ENCODE measurements at places on chromosomes 4 and X.

GRCh38 chrX:26442340-26442739 lies 226.4 kb downstream of the MAGEB5 start:
- peak; percentile 6 for DNase-seq

DNA sequence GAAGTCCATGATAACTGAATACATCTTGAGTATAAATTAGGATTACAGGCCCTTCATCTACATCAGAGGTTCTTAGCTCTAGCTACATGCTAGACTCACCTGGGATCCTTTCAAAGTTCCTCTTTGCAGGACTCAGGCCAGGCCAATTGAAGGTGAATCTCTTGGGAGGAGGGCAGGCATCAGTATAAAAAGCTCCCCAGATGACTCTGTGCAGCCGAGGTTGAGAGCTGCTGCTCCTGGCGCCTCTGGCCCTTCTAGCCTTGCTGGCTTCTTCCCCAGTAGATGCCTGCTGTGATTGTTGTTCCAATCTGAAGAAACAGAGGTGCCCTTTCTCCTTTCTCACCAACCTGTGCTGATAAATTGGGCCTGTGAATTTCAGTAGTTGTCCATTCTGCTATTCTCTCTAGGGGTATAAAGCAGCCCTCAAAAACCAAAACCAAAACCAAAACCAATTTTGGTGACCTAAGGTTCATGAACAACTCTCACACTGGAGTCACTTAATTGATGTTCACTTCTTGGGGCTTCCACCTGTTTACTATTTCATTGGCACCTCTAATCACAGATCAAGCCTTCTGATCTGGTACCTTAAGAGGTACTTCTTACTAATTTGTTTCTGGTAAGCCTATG lies 78.7 kb downstream of the SUPT20HL2 start:
- no peak for DNase-seq

GRCh38 chr4:110614173-110614963 lies 8.5 kb downstream of the PITX2 start:
- DNase-seq, result no peak

GRCh38 chr4:8191136-8191747 lies 7.8 kb upstream of the SH3TC1 start:
- no peak for DNase-seq

DNA sequence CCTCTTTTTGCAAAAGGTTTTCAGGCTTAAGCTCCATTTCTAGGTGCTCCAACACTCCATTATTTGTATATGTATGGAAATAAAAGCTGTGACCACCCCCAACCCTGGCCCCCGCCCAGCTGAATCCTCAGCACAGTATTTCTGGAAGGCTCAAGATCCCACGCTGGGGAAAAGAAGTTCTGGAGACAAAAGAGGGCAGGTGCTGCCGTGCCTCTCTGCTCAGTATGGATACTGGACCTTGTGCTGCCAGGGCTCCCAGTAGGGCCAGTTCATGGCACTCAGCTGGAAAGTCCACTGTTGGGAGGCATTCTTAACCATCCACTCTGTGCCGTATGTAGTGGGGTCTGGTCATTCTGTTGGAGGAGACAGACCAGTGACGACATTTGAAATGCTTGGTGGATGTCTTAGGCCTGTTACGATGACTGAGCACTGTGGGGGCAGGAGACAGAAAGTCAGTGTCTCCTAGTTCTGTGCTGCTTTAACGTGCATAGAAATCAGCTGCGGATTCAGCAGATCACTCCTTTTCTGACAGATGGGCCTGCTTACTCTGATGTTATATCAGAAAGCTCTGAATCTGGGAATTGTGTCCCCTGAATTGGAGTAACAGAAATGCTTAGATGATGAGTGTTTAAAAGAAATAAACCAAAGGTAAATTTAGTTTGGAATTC lies 48.4 kb upstream of the MSANTD1 start:
- DNase-seq, result no peak

DNA sequence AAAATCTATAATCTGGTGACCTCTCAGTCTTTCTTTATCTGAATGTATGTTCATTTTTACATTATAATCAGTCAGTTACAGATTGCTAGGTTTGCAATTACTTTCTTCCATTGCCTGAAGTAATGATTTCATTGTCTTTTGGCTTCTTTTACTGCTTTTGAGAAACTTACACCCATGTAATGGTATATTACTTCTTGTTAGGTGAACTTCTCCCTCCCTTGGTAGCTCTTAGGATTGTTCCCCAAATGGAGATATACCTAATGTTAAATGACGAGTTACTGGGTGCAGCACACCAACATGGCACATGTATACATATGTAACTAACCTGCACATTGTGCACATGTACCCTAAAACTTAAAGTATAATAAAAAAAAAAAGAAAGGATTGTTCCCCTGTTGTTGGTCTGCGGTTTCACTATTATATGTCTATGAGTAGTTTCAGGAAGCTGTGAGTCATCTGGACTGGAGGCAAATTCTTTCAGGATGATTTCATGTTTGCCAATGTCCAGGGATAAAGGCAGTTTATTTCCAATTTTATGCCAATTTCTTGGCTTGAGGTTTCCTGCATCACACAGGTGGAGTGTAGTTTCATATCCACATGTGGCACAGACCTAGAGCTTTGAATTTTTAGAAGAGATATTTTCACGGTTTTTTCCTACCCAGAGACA lies 21.8 kb downstream of the SPANXC start:
- DNase-seq, result peak; percentile 43

DNA sequence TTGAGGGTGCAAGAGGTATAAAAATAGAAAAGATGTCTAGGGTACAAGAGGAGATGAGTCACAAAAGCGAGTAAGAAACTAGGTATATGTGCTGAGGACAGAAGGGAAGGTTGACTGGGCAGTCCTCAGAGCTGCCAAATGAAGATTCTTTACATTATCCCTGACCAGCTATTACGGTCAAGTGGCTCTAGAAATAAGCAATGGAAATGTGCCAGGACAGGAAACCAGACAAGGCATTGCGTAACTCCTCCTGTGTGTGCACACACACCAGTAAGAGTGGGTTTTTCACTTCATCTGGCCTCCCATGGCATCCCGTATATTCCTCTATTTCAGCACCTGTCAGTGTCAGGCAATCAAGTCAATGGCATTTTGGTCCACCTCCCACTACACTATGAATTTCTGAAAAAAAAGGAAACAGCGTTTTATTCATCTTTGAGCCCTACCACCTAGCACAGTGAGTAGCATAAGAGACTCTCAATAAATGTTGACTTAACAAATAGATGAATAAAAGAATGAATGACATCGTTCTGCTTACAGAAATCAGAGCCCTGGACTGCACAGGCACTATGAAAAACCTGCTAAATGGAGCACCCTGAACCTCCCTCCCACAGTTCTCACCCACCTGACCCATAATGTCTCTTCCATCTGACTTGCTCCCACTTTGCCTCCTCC lies 62.6 kb upstream of the KLF3 start:
- no peak for DNase-seq

DNA sequence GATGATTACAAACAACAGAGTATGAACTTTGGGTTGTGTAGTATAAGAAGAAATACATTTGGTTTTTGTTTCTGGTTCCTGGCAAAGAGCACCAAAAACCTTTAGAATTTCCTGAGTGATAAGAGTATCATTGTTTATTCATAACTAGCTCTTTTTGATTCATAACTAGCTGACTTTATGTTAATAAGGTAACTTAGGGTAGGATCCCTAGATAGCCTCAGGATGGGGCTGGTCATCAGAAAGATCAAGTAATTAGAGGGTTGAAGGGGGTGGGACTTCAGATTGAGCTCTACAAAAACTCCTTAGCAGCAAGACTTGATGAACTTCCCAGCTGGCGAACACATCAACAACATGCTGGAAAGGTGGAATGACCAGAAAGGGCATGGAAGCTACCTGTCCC lies 166.5 kb downstream of the SCFD2 start:
- no peak for DNase-seq

DNA sequence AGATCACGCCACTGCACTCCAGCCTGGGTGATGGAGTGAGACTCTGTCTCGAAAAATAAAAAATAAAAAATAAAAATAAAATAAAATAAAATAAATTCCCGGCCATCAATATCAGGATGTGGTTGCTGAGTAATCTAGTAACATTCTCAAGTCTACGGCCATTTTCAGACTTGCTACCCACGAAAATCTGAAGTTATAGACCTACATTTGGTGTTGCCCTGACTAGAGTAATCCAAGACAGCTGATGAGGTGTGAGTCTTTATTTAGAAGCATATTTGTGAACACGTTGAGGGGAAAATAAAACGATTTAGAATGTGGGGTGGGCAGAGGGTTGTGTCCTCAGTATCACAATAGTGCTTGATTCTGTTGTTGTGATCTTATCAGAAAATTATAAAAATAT lies 130.2 kb upstream of the MID1 start:
- no peak for DNase-seq

DNA sequence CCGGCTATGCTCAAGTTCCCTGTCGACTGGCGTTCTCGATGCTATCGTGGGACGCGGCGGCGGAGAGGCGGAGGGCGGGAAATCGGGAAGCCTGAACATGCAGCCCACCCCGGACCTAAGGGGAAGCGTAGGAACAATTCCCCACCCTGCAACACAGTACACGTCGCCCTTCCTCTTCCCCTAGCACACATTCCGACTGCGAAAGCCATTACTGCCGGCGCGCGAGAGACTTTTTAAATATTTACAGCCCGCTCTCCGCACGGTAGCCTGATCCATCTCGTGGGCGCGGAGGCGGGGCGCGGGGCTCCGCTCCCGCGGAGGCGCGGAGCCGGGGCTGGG lies 48.1 kb upstream of the BCOR start:
- DNase-seq, result no peak

GRCh38 chr4:143514169-143514495 lies 630 bp downstream of the SMARCA5 start:
- DNase-seq, result no peak

GRCh38 chr4:89781321-89781720 lies 55.6 kb downstream of the SNCA start:
- DNase-seq, result no peak

DNA sequence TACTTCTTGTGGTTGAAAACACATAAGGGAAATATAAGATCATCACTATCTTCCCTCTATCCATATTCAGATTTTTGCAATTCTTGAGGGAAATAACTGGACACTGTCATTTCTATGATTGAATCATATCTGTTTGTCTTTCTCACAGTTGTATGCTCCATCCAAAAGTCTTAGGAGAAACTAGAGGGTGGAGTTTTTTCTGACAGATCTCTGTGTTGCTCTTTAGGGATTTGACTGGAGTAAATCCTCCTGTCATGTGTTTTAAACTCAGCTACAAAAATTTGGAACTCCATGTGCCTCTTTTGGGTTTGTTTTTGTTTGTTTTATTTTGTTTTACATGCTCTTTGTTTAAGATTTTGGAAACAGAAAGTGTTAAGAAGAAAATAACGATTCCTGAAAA lies 136.5 kb downstream of the SPATA18 start:
- no peak for DNase-seq

DNA sequence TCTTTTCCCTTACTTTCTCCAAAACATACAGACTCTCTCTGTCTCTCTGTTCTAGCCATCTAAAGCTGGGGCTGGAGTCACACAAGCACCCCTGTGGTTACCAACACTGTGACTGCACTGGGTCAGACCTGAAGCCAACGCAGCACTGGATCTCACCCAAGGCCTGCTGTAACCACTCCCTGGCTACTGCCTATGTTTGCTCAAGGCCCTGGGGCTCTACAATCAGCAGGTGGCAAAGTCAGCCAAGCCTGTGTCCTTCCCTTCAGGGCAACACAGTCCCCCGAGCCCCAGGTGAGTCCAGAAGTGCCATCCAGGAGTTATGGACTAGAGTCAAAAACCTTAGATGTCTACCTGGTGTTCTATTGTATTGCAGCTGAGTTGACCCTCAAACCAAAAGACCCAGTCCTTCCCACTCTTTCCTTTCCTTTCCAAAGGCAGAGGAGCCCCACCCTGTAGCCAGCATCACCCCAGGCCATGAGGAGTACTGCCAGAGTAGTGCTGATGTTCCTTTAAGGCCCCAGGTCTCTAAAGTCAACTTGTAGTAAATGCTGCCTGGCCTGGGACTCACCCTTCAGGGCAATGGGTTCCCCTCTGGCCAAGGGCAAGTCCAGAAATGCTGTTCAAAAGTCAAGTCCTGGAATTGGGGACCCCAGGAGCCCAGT lies 58.8 kb upstream of the RAP2C start:
- no peak for DNase-seq

DNA sequence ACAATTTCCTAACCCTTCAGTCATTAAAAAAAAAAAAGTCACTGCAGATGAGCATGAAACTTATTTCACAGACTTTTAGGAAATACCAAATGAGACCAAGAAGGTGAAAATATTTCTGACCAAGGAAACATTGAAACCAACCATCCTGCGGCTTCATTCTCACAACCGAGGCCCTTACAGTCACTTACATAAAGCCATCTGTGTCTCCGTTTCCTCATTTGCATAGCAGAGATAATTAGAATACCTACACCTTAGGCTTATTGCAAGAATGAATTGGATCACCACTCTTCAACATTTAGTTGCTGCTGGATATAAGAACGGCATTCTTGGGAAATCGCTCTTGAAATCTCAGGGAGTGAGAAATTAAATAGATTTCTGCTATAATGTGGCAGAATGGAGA lies 356.2 kb downstream of the HS3ST1 start:
- DNase-seq, result no peak

GRCh38 chr4:186563761-186564160 lies 8.4 kb upstream of the MTNR1A start:
- DNase-seq, result no peak

DNA sequence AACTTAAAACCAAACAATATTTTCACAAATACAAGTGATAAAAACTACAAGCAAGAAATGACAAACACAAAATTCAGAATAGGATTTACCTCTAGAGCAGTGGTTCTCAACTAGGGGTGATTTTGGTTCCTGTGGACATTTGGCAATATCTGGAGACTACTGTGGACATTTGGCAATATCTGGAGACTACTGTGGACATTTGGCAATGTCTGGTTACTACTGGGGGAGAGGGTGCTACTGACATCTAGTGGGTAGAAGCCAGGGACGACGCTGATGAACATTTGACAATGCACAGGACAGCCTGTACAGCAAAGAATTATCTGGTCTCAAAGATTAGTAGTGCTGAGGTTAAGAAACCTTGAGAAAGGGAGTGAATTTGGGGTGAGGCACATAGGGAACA lies 169.8 kb downstream of the CLCN4 start:
- peak; percentile 31 for DNase-seq

DNA sequence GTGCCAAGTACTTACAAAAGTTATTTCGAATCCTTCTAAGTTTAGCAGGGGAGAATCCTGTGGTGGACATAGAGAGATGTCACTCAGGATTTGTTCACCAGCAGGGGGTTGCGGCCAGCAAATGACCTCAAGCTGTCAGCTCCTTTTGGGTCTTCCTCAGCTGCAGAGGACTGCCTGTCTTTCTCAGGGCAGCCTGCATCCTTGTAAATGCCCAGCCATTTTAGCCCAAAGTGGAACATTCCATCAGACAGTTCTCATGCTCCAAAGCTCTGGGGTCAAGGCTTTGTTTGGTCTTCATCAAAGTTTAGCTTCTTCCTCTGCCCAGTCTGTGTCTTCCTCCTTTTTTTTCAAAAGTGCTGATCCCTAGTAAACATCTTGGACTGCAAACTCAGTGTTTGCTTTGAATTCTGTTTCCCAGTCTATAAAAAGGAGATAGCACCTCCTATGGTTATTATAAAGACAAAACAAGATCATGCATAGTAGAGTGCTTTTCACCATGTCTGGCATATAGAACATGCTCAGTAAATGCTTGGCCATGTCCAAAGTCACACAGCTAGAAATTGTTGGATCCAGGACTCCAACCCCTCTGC lies 156.4 kb upstream of the GATB start:
- DNase-seq, result no peak
